ENCODE measurements at places on chromosomes 13 and 19.

DNA sequence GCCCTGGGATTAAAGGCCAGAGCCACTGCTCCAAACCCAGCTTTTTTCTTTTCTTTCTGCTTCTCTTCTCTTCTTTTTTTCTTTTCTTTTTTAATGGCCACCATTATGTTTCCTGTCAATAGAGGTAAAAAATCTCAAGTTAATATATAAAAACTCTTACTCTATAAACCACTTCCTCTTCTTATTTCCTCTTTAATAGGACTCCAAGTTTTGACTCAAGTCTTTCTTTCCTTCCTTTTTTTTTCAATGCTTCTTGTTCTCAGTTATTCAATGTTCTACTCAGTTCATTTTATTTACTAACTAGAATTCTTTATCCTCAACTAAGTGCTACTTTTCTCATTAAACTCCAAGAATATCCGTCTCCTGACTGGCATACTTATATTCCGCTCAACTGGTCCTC lies 27.1 kb upstream of the MYCBP2 start:
- no peak for DNase-seq

DNA sequence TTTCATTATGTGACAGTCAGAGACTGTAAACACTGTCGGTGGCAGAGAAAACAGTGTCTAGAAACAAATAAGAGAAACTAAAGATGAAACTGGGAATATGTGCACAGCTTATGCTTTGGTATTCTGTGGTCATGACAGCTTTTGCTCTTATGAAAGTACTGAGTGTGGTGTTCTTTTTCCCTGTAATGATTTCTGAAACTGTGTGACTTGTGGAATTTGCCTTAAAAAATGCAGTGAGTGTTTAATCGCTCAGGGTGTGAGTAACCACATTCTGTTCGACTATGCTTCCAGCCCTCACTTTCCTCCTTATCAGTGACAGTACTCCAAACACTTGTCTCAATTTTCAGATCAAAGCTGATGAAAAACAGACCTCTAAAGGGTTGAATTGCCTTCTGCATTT lies 66.9 kb upstream of the DIAPH3 start:
- DNase-seq: no peak

DNA sequence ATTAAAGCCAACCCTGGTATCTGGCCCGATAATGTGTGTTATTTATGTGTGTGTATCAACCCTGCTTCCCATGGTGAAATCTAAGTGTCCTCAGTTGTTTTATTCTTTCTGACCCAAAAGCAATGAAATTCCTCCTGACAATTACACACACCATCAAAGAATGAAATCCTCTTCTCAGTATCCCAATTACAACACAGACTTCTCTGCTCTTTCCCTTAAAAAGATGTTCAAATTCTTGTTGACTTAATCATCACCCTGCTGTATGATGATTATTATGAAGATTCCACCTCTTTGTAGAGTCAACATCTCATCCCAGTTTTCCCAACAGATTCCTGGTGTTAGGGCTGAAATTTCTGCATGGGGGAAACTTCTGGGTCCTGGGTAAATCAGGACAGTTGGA lies 8.9 kb upstream of the TRPC4 start:
- DNase-seq: no peak

DNA sequence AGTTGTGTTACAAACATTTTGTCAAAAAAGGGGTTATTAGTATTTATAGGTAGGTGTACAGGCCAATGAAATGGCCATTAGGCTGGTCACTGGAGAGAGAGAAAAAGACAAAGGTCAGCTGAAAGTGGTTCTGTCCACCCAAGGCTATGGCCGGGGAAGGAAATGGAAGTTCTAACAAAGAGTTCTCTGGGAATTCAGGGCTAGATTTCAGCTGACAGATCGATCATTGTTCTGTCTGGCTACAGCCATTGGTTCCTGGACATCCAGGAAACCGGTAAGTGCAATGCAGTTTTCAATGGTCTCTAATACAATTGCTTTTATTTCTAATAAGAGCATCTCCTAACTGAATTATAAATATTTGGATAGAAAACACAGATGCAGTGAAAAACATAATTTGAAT lies 42.5 kb downstream of the MBNL2 start:
- no peak for DNase-seq

GRCh38 chr13:42152495-42152894 lies 104.0 kb downstream of the DGKH start:
- no peak for DNase-seq

DNA sequence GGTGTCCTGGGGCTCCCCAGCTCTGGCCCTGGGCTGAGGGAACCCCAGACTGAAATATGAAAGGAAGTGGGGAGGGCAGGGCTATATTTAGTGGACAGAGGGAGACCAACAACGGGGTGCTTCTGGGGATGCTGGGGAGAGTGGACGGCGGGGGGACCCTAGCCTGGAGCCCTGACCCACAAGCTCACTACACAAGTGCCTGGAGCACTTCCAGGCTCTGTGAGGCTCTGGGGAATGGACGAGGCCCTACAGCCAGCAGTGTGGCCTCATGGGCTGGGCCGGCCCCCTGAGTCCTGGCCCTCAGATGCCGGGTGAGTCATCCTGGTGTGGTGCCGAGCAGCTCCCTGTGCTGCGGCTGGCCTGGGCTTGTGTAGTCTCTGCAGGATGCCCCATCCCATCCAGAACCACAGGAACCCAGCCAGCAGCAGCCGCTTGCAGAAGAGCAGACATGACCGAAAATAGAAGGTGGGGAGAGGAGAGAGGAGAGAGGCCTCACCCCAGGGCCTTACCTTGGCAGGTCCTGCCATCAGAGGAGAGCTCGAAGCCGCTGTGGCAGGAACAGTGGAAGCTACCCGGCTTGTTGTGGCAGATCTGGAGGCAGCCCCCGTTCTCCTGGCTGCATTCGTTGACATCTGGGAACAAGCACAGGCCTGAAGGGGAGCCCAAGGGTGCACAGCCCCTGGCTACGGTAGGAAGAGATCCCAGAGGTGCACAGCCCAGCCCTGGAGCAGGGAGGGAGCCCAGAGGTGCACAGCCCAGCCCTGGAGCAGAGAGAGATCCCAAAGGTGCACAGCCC lies 26.1 kb downstream of the GAS6 start:
- no peak for DNase-seq

DNA sequence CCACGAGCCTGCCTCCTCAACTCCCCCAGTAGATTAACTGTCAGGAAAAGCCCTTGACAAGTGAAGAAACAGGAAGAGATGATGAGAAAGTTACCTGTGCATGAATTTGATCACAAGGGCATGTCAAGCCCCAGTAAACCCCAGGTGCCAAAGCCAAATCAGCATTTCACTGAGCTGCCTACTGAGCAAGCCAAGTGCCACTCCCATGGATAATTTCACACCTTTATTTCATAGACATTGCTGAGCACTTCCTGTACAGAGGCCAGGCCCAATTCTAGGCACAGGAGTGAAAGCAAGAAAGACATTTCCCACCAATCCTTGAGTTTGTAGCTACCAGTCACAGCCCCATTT lies 2.4 kb downstream of the GADD45GIP1 start:
- DNase-seq: no peak
